ENCODE measurements at places on chromosomes 1 and 21. TPM values are rescaled to one million over a fixed set of nuclear protein-coding genes. Genes with fewer than 3 reads are reported as not detected.

The NBPF6 gene
- 0.10 TPM for total RNA-seq

The EEIG2 gene
- total RNA-seq, result 18.0 TPM

The SPRR2A gene
- not detected for total RNA-seq

The SELP gene
- total RNA-seq, result 0.13 TPM

The TMPRSS2 gene
- total RNA-seq, result not detected

The CATSPERE gene
- total RNA-seq, result 0.73 TPM

The P3R3URF gene
- total RNA-seq, result not detected

Measured in smooth muscle cell of the pulmonary artery (primary cell).